ENCODE measurements at places on chromosomes 4 and X. TPM values are rescaled to one million over a fixed set of nuclear protein-coding genes. Genes with fewer than 3 reads are reported as not detected.

Gene KLKB1
- not detected for total RNA-seq

Gene RIPPLY1
- total RNA-seq: not detected

Gene FATE1
- total RNA-seq: not detected

Gene MTMR8
- total RNA-seq: 0.86 TPM

Gene AMBN
- not detected for total RNA-seq

Gene TXK
- total RNA-seq: 0.38 TPM

Gene CSAG1
- not detected for total RNA-seq

Gene AR
- total RNA-seq: 14.9 TPM

Gene MND1
- total RNA-seq: 0.98 TPM

Gene HEPH
- 1.3 TPM for total RNA-seq

Gene PPEF1
- not detected for total RNA-seq

Gene CXorf38
- 17.9 TPM for total RNA-seq

Gene SYTL5
- 0.10 TPM for total RNA-seq

Gene NDP
- 0.48 TPM for total RNA-seq

Gene CAPN6
- total RNA-seq: not detected

Gene S100P
- total RNA-seq: not detected

Gene KLF8
- 0.65 TPM for total RNA-seq

Gene NPNT
- total RNA-seq: 0.10 TPM

Gene NSUN7
- total RNA-seq: not detected
